Posterior vena cava (tissue), 2 donors: ENCODE measurements at places on chromosomes 7 and 10.
A peak's percentile ranks its signal among the peaks of the same experiment; 100 is the strongest.

DNA sequence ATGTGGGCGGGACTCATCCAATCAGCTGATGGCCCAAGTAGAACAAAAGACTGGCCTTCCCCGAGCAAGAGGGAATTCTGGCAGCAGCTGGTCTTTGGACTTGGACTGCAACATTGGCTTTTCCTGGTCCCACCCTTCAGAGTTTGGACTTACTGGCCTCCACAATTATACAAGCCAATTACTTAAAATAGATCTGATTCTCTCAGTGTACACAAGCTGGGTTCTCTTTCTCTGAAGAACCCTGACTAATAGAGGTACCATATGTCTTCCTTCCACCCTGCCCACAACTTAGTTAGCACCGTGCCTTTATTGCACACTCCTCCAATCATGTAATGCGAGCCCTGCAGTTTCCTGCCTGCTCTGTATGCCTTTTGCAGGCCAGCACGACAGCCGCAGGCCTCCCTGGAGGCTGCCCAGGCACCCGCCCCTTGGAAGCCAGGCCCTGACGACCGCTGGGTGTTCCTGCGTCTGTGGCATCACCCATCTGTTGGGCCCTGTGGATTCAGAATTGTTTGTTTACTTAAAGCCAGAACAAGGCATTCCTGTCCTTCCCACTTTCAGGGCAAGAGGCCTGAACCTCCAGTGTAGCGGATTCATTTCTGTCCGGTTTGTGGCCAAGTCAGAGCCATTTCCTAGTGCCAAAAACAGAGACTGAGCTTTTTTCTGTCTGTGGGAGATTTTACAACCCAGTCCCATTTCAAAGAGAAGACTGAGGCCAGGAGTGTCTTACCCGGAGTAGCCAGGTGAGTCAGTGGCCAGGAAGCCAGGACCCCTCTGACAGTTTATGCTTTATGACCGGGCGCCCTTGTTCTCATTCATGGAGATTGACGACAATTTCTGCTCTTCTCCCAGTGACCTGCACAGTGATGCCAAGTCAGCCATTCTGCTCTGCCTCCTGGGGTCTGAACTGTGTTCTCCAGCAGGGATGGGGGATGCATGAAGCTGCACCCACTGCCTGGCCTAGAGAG, 968 bp upstream of the INMT start:
- DNase-seq = peak; percentile 94

GRCh38 chr10:90652519-90652918, 205.3 kb downstream of the HTR7 start:
- DNase-seq = no peak

DNA sequence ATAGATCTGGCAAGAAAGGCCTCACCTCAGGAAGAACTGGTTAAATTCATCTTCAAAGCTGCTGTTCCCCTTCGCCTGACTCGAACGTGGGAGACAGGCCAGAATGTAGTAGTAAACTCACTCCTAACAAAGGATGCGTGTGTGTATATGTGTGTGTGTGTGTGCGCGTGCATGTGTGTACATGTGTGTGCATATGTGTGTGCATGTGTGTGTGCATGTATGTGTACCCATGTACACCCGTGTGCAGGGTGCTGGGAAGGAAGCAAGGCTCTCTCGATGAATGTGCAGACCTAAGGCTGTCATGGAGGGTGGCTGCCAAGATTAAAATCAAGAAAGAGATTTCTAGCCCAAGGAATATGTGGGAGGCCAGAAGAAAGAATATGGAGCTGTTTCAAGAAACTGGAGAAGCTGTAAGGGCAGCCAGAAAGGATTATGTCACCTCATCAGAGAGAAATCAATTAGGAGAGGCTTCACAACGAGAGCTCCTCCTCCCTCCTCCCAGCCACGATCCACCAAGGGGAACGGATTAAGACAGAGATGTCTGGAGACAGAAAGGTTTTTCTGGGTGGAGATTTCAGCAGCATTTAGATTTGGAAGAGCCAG, 34.0 kb upstream of the LBX1 start:
- no peak for DNase-seq

DNA sequence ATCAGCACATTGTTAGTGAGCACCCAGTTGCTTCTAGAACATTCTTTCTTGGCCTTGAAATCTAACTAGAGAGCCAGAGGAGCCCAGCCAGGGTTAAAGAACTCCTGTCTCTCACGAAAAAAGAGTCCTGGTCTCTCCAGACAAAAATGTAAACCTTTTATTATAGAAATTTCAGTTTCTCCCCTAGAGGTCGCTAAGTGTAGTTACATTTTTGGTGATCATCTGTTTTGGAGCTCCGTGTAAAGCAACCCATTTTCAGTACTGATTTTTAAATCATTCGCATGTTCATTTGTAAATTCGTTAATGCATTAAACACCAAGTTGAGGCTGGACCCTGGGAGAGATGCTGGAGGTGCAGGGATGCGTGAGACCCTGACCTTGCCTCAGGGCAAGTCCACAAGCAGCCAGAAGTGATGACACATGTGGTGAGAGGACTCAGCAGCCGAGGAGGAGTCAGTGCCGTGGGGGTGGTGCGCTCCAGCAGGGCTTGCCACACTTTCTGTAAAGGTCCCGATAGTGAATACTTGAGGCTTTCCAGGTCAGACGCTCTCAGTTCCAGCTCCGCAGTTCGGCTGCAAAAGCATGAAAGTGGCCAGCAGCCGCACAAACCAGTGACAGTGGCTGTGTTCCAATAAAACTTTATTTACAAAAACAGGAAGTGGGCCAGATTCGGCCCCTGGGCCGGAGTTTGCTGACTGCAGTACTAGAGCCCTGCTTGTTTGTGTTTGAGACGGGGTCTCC, 578.6 kb upstream of the FOXK1 start:
- no peak for DNase-seq

GRCh38 chr7:128869944-128870285, 7.3 kb downstream of the ATP6V1F start:
- DNase-seq = no peak

GRCh38 chr7:113775401-113775800, 143.4 kb downstream of the PPP1R3A start:
- DNase-seq = no peak

DNA sequence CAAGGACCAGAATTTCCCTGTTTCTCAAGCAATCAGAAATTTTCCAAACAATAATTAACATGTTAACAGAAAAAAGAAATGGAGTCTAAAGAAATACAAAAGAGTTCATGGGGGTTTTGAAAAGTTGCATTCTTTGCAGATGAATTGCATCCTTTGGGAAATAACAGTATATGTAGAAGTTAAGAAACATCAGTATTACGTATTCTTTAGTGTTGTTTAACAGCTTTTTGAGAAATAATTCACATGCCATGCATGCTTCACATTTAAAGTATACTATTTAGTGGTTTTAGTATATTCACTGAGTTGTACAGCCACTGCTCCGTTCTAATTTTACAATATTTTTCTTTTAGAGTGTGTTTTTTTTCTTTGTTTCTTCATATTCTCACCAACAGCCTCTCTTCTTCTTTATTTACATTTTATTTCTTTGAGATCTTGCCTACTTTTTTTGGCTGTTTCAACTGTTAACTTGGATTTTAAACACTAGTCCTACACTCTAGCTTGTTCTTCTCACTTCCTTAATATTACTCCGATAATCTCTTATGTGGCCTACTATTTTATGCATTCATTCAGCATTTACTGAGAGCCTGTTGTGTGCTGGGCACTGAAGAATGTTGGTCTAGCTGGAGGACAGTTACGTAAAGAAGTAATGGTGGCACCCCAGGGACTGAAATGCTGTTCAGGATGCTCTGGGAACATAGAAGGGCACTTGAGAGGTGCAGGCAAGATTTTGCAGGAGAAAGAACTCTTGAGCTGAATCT, 330.1 kb downstream of the EXOC4 start:
- no peak for DNase-seq

GRCh38 chr7:123057911-123058310, 62.4 kb upstream of the TAS2R16 start:
- DNase-seq = no peak

GRCh38 chr10:43778571-43778970, 129.9 kb upstream of the ZNF32 start:
- no peak for DNase-seq

- no peak for DNase-seq
These were observed 25.8 kb upstream of the IMMP2L start for GRCh38 chr7:111588065-111588433.

GRCh38 chr7:21926448-21926847, 19.3 kb downstream of the CDCA7L start:
- DNase-seq = no peak

DNA sequence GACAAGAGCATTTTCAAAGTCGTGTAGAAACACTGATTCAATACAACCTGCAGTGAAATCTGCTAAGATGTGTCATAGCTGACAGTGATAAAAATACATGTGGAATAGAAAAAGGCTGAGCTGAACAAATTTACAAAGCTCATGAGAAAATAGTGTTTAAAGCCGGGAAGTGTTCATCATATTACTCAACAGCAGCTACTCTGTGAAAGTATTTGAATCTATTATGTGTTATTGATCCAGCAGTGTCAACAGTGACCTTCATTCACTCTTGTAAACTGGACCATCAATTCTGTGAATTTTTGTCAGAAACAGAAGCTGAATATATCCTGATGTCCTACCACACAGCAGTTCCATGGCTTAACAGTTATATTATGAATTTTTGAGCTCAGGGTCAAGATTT, 11.6 kb downstream of the DYDC1 start:
- no peak for DNase-seq

DNA sequence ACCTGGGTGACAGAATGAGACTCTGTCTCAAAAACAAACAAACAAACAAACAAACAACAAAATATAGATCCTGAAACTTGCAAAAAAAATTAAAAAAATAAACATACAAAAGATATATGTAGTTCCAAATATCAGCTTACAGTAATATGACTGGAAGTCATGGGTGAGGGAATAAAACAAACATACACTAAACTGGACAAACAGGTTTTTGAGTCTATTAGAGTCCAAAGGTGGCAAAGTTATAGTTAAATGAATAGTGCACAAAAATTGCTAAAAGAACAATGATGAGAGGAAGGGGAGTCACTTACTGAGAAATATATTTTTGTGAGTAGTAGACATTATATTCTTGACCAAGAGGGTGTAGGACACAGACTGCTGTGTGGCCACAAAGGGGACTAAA, 16.7 kb upstream of the RSBN1L start:
- no peak for DNase-seq

- no peak for DNase-seq
These were observed 1263.5 kb upstream of the AUTS2 start for GRCh38 chr7:68334636-68335272.

DNA sequence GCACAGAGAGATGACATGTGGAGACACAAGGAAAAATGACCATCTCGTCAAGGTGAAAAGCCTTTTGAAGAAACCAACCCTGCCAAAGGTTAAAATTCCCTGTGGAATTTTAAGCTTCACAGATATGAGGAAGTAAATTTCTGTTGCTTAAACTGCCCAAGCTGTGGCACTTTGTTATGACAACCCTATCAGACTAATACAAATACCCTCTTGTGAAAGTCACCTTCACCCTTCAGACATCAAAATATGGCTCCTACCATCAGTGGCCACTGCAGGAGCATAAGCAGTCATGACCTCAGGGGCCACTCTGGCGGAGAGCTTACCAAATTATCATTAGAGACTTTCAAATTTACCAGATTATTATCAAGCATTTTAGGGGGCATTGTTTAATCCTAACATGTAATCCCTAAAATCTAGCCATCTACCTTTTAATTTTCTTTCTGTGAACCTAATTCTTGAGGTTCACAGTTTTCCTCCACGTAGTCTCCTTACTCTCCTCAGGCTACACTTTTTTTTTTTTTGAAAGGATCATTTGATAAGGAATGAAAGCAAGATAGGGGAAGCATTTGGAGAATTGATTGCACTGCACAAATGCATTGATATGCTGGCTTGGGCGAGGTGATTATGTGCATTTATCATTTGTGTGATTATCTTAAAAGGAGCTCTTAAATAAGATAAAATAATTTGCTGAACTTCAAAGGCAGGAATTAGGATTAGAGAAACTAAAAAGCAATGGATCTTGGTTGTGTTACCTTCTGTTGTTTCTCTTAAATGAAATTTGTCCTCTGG, 90.3 kb downstream of the TMEM168 start:
- no peak for DNase-seq

DNA sequence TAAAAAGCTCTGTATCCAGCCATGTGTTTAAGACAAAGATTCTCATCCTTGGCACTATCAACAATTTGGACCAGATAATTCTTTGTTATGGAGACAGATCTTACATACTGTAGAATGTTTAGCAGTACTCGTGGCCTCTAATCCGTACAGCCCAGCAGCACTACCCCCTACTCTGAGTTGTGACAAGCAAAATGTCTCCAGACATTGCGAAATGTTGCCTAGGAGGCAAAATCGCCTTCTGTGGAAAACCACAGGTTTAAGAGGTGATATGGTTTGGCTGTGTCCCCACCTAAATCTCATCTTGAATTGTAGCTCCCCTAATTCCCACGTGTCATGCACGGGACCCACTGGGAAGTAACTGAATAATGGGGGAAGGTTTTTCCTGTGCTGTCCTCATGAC, 186.7 kb downstream of the CHCHD3 start:
- no peak for DNase-seq

DNA sequence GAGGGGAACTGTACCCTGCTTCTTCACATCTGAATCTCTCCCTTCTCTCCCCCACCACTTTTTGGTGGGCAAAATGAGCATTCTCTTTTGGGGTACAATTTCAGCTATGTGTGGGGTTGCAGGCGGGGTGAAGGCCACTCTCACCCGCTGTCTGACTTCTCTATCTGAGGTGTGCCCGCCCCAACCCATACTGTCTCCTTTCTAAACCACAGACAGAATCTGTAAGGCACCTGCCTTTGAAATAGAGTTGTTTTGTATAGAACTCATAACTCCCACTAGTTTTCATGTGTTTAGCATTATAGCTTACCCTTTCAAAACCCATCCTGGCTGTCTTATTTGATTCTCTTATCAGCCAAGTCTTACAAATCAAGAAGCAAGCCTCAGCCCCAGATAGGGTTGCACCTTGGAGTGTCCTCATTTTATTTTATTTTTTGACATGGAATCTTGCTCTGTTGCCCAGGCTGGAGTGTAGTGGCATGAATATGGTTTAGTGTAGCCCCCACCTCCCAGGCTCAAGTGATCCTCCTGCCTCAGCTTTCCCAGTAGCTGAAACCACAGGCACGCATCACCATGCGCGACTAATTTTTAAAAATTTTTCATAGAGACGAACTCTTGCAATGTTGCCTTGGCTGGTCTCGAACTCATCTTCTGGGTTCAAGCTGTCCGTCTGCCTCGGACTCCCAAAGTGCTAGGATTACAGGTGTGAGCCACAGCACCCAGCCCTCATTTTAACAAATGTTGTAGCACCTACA, 11.9 kb downstream of the TSPAN14 start:
- no peak for DNase-seq

DNA sequence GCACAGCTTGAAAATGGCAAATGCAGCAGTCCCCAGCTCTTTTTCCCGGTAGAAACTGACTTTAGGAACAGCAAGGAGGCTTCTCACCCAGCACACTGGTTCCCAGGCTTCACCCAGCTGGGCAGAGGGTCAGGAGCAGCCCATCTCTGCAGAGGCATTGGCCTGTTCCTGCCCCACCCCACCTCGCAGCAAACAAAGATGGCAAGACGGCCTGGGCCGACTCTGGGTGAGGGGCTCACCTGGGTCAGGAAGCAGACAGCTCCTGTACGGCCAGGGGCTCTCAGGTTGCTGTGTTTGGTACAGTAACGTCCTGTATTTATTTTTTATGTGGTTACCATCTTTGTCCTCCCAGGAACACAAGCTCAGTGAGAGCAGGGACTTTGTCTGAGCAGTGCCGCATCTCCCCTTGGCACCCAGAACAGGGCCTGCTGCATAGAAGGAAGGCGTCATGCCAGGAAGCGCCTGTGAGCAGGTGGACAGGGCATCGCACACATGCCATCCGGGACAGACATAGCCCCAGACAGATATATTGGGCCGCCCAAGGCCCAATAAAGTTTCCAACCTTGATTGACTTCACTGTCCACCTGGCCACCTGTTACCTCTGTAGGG, 585.0 kb upstream of the FOXK1 start:
- DNase-seq = no peak

GRCh38 chr7:111082351-111082750, 8.6 kb upstream of the LRRN3 start:
- DNase-seq = no peak
